Activated T-helper 2 cell treated with anti-CD3 and anti-CD28 coated beads, Interferon-gamma antibody, Interleukin-2, Interleukin-4, amounts not matched to agents 10 μg/mL and 5 μg/mL and 100 μg/mL, durations not matched to agents 14 hours and 24 hours and 36 hours (primary cell): ENCODE measurements at places on chromosomes 7 and 10.

DNA sequence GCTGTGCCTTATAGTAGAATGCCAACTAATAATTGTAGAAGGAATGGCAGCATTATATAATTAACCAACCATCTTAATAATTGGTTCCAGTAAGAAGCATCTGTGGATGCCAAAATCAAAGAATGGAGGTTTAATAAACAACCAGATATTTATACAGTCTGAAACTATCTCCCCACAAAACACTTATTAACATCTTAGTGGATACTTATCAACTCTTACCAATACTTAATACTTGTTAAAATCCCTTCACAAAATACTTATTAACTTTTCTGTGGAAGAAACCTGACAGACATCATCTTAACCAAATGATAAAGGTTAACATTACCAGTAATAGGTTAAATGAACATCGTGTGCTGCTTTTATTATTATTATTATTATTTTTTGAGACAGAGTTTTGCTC, 29.1 kb upstream of the FAM107B start:
- H3K4me3 ChIP-seq, result no peak overlapping the region
- no peaks in the 10 kb centered on the region for H3K36me3 ChIP-seq
- peaks cover 29% of the 10 kb centered on the region for H3K27me3 ChIP-seq
- no peak for DNase-seq

GRCh38 chr7:761101-761500, 34.0 kb upstream of the PRKAR1B start:
- no peaks in the 10 kb centered on the region for H3K4me1 ChIP-seq
- H3K4me3 ChIP-seq, result no peak overlapping the region
- no peaks in the 10 kb centered on the region for H3K27me3 ChIP-seq

DNA sequence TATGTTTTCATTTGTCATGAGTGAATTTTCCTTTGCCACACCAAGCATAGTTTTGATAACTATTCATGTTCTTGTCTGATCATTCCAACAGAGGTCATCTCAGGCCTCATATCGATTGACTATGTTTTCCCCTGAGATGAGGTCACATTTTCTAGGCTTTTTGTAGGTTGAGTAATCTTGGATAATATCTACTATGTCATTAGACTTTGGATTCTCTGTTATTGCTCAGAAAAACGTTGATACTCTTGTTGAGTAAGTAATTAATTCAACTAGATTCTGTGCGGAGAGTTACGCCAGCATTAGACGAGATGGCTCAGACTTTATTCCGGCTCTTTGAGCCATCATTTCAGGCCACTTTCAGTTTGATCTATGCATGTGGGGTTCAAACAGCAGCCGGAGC, 57.7 kb downstream of the KLF6 start:
- H3K27ac ChIP-seq, result no peak overlapping the region
- H3K36me3 ChIP-seq, result no peaks in the 10 kb centered on the region
- no peak overlapping the region for H3K4me3 ChIP-seq

- H3K4me1 ChIP-seq, result no peaks in the 10 kb centered on the region
- H3K36me3 ChIP-seq, result no peaks in the 10 kb centered on the region
- no peak overlapping the region for H3K4me3 ChIP-seq
Measured at GRCh38 chr10:123640016-123640535, 26.1 kb upstream of the GPR26 start.

GRCh38 chr10:58842860-58843376, 330.2 kb downstream of the BICC1 start:
- H3K27ac ChIP-seq, result no peak overlapping the region
- no peaks in the 10 kb centered on the region for H3K36me3 ChIP-seq
- no peaks in the 10 kb centered on the region for H3K27me3 ChIP-seq
- H3K4me3 ChIP-seq, result no peak overlapping the region

DNA sequence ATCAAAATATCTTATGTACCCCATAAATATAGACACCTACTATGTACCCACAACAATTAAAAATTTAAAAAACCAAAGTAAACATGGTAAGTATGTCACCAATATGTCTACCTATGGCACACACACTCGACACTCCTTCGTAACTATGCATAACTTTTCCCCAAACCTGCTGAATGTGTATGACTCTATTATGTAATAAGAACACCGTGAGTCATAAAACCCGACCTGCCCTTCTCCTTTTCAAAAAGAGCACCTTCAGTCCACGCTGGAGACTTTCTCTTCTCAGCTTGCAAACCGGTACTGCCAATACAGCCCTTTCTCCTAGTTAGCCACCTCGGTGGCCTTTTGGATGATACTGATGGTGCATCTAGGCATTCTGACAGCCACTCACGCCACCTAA, 186.3 kb downstream of the PRPF18 start:
- no peaks in the 10 kb centered on the region for H3K4me1 ChIP-seq
- DNase-seq, result no peak
- H3K27ac ChIP-seq, result no peak overlapping the region
- H3K4me3 ChIP-seq, result no peak overlapping the region
- no peaks in the 10 kb centered on the region for H3K36me3 ChIP-seq
- peaks cover 14% of the 10 kb centered on the region for H3K27me3 ChIP-seq

- H3K36me3 ChIP-seq, result peaks cover 25% of the 10 kb centered on the region
- no peak for DNase-seq
- H3K4me3 ChIP-seq, result no peak overlapping the region
- no peaks in the 10 kb centered on the region for H3K27me3 ChIP-seq
- H3K4me1 ChIP-seq, result peaks cover 7% of the 10 kb centered on the region
Measured at GRCh38 chr7:152046531-152046930, 21.1 kb downstream of the GALNT11 start.
